ENCODE measurements at places on chromosomes 2 and 18.

DNA sequence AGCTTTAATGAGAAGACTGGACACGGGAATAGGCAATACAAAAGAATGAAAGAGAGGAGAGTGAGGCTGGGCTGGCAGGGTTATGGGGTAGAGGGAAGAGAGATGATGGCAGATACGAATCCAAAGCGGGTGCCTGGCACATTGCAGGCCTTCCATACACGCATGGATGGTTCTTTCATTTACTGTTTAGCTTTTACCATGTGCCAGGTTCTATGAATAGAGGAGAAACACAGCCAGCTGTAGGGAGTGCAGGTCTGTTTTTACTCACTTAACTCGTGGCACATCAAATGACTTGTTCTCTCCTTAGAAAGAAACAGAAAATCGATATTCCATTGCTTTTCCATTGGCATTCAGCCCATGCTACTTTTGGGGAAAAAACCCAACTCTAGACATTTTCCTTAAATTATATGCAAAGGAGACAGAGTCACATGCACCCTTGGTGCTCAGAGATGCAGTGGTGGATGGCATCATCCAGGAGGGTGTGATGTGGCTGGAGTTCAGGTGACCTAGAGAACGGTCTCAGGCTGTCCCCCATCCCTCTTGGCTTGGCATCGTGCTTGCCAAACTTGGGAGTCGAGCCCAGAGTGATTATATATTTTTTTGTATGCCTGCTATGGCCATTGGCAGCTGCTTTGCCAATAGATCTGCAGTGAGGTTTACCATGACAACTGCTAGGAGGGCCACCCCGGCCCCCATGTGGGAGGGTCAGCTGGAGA lies 6.2 kb downstream of the LTBP1 start:
- no peak for DNase-seq

GRCh38 chr2:235085476-235085875 lies 133.7 kb downstream of the SH3BP4 start:
- DNase-seq: no peak

DNA sequence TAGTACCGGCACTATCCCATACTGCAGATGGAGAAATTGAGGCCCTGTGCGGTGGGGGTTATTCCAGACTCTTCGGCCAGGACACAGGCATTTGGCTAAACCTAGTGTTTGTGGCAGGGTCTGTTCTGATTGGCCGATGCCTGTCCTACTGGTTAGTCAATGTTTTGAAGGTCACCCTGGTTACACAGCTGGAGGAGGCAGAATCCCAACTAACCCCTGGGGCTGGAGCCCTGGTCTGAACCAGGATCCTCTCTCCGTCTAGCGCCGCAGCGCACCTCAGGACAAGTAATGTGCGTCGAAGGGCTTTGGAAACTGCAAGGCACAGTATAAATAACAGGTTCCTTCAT lies 19.4 kb downstream of the TEX44 start:
- peak; percentile 79 for DNase-seq

- DNase-seq: no peak
Observed at GRCh38 chr2:216235896-216236295, 126.7 kb downstream of the XRCC5 start.

DNA sequence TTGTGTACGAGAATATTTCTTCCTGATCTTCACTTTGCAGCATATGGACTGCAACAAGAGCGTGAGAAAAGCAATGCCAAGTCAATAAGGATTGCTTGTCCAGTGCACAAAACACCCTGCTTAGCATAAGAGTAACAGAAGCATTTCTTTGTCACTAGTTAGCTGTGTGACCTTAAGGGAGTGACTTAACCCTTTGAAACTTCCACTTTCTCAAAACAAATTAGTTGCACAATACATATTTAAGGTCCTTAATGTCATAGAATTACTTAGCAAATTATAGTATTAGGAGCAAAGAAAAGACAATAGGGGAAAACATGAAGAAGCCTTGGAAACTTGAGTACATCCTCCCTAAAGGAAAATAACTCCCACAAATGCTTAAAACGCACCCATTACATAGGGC lies 230.1 kb downstream of the RNF152 start:
- no peak for DNase-seq

GRCh38 chr2:133061874-133062593 lies 392.0 kb upstream of the LYPD1 start:
- DNase-seq: no peak

GRCh38 chr2:43894743-43895142 lies 56.0 kb downstream of the ABCG8 start:
- no peak for DNase-seq

DNA sequence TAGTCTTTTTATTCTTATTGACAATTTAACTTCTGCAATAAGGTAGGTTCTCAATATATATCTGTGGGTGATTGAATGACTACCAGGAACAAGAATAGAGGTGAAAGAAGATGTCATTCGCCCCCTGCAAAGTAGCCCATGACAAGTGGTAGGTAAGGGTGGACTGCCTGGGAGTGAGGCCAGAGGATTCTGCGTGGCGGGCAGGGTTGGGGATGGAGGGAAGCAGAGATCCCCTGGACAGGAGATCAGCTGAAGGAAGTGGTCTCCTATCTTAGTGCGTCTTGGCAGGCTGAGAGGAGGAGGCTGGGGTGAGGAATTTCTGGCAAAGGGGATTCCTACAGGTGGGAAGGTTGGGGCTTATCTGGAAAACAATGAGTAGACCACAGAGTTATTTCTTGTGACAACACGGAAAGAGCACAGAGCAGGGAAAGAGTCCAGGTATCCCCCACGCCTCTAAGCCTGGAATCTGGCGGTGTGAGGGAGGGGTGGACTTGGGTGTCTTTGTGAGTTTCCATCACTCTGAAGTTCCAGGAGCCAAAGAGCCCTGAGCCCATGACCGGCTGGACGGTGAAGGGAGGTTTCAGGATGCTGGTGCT lies 21.5 kb upstream of the MYCN start:
- no peak for DNase-seq

- DNase-seq: no peak
Observed at GRCh38 chr2:191153716-191154115, 2.9 kb upstream of the STAT4 start.

GRCh38 chr2:3639653-3640052 lies 18.3 kb upstream of the ALLC start:
- peak; percentile 33 for DNase-seq

DNA sequence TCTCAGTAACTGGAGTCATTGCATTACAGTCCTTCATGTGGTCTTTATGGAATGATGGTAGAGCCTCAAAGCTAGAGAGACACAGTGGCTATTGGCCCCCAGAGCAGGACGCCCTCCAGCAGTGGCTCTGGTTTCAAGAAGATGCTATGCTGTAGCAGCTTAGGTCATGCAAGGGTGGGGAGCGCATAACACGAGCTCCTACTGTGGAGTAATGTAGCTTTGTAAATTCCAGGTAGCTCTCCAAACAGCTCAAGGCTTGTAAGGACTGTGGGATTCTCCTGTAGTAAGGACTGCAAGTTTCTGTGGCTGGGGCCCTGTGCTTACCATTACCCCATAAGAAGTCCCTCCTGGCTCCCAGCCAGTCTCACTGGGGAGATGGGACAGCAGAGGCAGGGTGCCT lies 15.6 kb downstream of the APLF start:
- no peak for DNase-seq

GRCh38 chr18:13564579-13564978 lies 161.8 kb downstream of the FAM210A start:
- DNase-seq: no peak

GRCh38 chr18:56517761-56518160 lies 120.6 kb downstream of the TXNL1 start:
- DNase-seq: no peak

DNA sequence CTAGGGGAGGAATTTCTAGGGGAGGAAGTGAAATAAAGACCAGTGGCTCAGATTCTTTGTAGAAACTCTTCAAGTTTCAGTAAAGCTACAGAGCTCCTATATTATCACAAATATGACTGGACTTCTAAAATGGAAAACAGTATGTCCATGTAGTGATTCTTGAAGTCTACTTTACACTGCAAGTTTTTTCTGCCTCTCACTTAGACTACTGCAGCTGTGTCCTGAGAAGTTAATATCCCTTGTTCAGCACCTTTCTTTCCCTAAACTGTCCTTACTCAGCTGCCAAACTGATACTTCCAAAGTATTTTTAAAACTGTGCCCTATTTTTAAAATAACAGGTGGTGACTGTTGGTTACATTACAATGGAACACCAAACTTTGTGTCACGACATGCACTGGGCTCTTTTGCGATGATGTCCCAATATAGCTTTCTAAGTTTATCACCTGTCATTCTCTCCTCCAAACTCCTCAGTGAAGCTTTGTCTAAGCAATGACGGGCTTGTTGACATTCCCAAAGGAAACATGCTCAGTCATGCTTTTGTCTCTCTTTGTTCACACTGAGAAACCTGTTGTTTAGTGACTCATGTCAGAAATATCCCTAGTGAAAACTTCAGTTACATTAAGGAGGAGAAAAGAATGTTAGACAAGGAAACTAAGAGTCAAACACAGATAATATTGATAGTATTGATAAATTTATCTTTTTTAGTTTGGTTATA lies 341.1 kb downstream of the ARL6IP6 start:
- no peak for DNase-seq

DNA sequence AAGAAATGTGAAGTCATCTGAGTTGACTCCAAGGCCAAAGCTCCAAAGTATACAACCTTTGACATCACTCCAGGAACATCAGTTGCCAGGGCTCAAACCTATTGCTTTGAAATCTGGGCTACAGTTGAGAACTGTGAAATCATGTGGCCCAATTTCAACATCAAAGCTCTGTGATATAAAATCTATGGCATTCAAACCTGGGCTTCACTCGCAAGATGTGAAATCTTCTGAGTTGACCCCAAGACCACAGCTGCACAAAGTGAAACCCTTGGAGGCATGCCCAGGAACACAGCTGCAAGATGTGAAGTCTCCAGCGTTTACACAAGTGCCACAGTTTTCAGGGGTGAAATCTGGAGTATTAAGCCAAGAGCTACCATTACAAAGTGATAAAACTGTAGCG lies 9.4 kb upstream of the ZNF512 start:
- no peak for DNase-seq

GRCh38 chr2:8281950-8282857 lies 399.7 kb upstream of the ID2 start:
- DNase-seq: no peak

DNA sequence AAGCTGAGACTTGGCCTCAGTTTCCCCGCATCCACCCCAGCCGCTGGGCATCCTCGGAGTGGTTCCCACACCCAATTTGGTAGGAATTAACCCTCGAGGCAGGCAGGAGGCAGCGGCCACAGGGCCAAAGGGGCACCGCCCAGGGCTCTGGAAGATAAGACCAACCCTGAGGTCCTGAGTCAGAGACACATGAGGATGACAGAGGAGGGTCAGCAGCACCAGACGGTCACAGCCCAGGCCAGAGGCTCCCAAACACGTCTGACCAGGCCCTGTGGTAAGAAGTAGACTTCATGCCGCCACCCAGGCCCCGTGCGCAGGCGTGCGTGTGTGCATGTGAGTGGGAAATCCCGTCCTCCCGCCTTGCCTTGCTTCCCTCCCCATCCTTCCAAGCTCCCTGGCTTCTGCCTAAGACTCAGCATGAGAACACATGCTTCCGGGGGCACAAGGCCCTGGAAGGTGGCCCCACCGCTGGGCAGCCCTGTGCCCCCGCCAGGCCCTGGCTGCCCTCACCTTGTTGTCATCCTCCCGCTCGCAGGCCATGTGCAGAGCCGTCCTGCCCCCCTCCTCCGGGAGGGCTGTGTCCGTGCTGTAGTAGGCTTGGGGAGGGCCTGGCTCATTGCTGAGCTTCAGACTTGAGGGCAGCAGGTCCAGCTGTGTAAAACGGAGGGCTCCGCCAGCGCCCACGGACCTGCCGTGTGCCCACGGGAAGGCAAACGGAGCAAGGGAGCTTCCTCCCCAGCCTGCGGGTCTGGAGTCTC lies 46.3 kb downstream of the ANKMY1 start:
- peak; percentile 66 for DNase-seq

DNA sequence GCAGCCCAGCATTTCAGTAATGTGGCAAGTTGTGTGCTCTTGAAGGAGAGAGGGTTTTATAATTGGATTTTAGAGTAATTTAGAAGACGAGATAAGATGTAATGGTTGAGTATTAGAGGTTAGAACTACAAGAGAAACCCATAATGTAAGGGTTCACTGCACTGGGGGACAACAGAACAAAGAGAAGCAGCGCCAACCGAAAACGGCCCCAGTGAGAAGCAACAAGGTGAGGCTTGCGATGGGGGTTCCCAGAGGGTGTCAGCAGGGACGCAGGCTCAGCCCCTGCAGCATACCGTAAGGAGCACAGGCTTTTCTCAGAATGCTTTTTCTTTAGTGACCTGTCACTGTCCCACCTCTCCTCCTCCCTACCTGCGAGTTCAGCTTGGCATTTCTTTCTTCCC lies 183.9 kb upstream of the ETAA1 start:
- no peak for DNase-seq

GRCh38 chr2:164975891-164976290 lies 20.6 kb upstream of the SLC38A11 start:
- DNase-seq: no peak

DNA sequence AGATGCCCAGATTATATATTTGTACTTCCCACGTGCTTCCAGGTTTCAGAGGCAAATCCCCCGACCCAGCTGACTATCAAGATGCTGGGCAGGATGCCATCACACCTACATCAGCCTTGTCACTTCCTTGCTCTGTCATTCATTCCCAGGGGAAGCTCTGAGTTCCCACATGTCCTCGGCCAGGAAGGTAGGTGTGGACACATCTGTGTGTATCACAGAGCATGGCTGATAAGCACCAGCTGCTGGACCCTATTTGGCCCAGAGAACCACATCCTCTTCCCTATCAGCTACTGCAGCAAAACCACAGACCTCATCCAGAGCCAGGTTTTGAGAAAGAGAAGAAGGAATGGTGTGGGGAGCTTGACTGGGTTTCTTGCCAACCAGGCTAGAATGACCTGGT lies 31.9 kb upstream of the ITGA6 start:
- DNase-seq: no peak

DNA sequence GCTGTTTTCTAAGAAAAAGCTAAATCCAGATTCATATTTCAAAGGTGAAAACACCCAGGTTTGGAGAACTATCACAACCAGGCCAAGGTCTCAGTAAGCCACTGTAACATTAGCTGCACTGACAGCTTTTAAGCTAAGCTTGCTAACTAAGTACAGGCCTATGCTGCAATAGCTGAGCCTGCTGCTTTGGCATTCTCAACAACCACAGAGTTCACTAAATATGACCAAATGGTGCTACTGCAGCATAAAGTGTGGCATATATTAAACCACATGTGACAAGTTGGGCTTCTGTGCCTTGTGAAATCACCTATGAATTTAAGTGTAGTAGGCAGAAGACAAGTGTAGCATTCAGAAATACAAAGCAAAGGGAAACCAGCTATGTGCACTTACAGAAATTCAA lies 206.7 kb downstream of the TCF4 start:
- no peak for DNase-seq

- peak; percentile 83 for DNase-seq
Observed at GRCh38 chr2:38515155-38516074, 87.3 kb downstream of the HNRNPLL start.

DNA sequence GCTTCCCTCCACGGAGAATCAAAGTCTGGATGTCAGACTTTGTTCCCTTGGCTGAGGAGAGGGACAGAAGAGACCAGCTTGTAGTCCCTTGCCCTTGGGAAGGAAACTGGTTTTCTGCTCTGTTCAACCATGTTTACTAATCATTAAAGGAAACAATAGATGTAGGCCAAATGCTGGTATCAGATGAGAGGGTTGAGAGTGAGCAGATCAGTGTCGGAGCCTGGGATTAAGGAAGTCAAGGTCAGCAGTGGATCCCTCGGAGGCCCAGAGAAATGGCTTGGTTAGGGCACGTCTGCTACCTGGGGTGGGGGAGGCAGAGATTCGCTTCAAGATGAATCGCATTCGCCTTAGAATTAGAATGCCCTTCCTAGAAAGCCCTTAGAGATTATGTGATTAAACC lies 109.1 kb downstream of the MYCN start:
- DNase-seq: no peak

GRCh38 chr2:46435353-46435752 lies 44.0 kb upstream of the TMEM247 start:
- DNase-seq: no peak

GRCh38 chr2:26727641-26728561 lies 35.4 kb downstream of the KCNK3 start:
- no peak for DNase-seq
